ENCODE measurements at places on chromosomes 2 and 18. TPM values are rescaled to one million over a fixed set of nuclear protein-coding genes. Genes with fewer than 3 reads are reported as not detected.
A peak's percentile ranks its signal among the peaks of the same experiment; 100 is the strongest.

GRCh38 chr2:122749405-122749804 is 994.0 kb downstream of the TSN start:
- no peak for DNase-seq

GRCh38 chr2:232927032-232927792 is 57.1 kb downstream of the SNORC start:
- DNase-seq = no peak

DNA sequence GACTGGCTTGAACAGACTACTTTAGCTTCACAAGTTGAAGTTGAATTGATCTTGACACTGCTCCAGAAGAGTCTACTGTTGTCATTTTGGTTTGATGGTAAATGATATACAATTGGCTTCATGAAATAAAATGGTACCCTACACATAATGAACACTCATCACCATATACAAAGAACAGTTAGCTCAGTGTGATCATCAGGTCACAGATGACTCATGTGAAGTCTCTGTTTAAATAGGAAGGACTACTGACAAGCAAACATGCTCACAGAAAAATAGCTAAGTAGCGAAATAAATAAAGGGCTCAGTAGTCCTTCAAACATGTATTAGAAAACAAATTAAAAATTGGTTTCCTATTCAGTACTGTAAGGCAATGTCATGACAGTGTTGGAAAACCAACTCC is 96.2 kb downstream of the MEIS1 start:
- no peak for DNase-seq

SKOR2 gene
- not detected for total RNA-seq

GRCh38 chr2:224924631-224925030 is 117.6 kb downstream of the DOCK10 start:
- no peak for DNase-seq

- DNase-seq = no peak
These were observed 443.5 kb downstream of the XIRP2 start for GRCh38 chr2:167331636-167332232.

ZNF532 gene
- 184 TPM for total RNA-seq

ANKRD23 gene
- total RNA-seq = 6.1 TPM

MALL gene
- 6.9 TPM for total RNA-seq

DNA sequence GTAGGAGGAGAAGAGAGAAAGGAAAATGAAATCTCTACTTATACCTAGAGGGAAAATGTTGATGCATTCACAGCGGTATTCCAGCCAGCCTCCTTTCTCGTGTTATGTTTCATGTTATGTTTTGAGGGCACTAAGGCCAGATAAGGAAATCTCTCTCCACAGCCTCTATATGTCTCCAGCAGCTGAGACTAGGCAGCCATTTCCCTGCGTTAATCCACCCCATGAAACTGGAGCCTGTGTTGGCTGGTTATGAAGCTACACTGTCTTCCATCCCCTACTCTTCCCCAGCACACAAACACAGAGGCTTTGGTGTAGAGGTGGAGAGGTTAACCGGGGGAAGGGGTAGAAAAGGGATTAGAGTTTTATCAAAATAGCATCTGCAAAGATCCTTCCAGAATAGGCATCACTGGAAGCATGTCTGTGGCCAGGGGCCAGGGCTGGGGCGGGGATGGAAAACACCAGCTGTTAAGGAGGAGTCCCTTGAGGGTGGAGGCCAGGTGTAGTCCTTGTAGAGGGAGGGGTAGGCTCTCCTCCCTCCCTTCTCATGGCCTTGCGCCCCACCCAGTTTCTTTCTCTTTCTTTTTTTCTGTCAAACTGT is 100.9 kb upstream of the TNP1 start:
- no peak for DNase-seq

DNA sequence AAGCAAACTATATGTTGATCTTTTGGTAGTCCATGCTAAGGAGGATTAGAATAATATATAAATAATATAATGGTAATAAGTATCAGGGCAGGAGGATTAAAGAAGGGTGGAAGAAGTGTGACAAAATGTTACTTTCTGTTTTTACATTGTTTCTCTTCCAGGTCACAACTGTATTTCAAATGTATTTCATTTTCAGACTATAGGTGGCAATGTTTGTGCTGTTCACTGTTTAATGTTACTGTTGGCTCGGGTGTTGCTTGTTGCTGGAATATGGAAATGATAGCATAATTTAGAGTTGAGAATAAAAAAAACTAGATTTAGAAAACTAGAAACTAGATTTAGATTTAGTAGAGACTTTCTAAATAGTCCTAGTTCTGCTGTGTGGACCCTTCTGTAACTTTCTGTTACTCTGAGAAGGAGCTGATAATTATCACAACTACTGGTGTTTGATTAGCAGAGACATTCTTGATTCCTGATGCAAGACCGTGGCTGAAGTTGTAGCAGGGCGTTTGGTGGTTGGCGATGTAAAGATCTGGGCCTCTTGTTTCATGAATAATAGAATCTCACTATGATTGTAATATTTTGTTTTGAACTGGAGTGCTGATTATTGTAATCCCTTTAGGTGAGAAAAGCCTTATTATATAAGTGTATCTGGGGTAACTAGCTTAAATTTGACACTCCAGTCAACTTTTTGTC is 7.9 kb downstream of the NEDD4L start:
- DNase-seq = no peak

GRCh38 chr2:239390546-239391285 is 10.1 kb downstream of the HDAC4 start:
- DNase-seq = no peak

- no peak for DNase-seq
These were observed 23.4 kb upstream of the PTPN2 start for GRCh38 chr18:12907258-12907925.

DNA sequence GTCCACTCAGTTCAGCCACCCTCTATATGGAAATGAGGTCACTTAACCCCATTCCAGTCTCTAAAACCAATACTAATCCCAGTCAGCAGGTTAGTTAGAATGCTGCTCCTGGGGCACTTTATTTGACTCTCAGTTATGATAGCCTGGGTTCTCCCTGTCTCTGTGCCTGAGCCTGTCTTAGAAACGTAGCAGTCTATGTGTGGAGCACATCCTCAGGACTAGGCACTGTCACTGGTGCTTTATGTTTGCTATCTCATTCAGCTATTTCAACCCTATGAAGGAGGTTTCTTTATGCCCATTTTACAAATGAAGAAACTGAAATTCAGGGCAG is 152.5 kb upstream of the PKDCC start:
- DNase-seq = no peak

- no peak for DNase-seq
These were observed 69.9 kb upstream of the MMADHC start for GRCh38 chr2:149657401-149658040.

ADCY3 gene
- 22.6 TPM for total RNA-seq

DNA sequence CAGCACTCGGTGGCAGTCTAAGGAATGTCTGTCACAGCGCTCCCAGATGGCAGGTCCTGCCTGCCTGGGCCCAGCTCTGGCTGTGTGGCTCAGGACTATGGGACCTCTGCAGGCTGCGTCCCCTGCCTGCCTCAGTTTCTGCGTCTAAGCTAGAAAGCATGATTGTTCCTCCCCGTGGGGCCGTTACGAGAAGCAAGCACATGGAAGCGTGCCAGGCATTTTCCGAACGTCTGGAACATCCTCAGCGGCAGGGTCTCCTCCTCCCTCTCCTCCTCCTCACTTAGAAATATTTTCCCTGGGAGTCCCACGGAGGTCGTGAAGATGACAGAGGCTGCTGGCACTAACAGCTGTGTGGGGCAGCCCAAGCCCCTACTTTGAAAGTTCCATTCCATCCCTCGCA is 43.3 kb downstream of the LRRFIP1 start:
- DNase-seq = no peak

DNA sequence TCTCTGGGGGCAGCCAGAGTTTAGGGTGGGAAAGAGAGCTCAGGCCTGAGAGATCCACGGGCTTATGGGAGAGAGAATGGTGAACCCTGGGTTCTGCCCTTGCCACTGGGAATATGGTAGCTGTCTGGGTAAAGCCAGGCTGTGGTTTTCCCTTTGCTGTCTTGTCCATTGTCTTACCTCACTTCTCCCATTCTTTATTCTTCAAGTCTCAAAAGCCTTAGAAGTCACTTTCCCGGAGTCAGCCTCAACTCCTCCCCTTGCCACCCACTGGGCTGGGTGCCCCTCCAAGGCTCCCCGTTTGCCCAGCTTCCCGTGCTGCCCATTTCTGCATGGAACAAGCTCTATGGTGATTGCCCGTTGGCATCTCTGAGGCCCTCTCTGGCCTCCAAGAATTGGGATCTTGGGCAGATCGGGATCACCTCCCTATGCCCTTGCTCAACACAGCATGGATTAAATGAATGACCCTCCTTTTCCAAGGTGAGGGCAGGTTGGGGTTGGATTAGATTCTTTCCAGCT is 228.2 kb downstream of the HAUS1 start:
- DNase-seq = no peak

DNA sequence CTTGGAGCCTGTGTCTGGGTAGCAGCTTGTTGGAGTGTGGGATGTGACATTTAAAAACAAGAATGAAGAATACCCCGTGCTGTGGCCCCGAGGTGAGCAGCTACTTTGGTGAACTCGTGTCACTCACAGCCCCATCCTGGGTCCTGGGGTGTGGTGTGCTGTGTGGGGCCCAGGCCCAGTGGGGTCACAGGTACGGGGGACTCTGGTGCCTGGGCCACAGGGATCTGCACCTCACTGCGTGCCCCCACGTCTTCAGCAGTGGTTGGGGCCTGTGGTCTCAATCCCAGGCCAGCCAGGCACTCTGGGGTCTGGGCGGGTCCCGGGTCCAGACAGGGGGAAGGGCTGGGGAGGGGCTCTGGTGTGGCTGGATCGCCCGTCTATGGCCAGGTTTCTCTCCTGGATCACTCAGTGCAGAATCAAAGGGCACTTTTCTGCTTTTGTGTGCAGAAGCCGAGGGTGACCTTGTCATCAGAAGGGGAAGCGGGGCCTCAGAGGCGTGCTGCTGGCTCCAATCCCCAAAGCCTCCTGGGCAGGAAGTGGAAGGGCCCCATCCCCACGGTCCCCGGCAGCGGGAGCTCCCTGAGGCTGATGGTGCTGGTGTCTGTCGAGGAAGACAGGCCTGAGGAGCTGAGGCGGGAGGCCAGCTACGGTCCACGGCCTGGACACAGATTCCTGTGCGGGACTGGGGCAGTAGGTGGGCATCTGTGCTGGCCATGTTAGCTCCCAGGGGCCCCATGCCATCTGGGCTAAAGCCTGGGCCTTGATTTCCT is 1.4 kb downstream of the GPR35 start:
- DNase-seq = no peak

GRCh38 chr18:22558945-22559385 is 141.2 kb upstream of the CTAGE1 start:
- DNase-seq = peak; percentile 48

CCDC178 gene
- not detected for total RNA-seq

GRCh38 chr18:46939337-46939963 is 22.0 kb downstream of the KATNAL2 start:
- no peak for DNase-seq

L3MBTL4 gene
- total RNA-seq = 8.0 TPM

HRH4 gene
- not detected for total RNA-seq

Data from progenitor cell of endocrine pancreas (in vitro differentiated cells).